ENCODE measurements at places on chromosomes 2 and 18.

- no peak for DNase-seq
Measured at GRCh38 chr2:54271189-54271588, 15.2 kb upstream of the TSPYL6 start.

GRCh38 chr2:170996316-170996715 lies 67.3 kb downstream of the GORASP2 start:
- DNase-seq = no peak

DNA sequence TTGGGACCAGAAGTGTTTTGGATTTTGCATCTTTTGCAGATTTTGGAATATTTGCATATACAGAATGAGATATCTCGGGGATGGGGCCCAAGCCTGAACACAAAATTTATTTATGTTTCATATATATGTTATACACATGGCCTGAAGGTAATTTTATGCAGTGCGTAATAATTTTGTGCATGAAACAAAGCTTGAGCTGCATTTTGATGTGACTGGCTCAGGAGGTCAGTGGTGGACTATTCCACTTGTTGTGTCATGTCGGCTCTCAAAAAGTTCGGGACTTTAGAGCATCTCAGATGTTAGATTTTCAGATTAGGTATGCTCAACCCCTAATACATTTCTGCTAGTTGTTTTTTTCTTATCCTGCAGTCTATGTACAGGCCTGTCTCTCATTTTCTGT lies 145.4 kb downstream of the FAM210A start:
- no peak for DNase-seq

DNA sequence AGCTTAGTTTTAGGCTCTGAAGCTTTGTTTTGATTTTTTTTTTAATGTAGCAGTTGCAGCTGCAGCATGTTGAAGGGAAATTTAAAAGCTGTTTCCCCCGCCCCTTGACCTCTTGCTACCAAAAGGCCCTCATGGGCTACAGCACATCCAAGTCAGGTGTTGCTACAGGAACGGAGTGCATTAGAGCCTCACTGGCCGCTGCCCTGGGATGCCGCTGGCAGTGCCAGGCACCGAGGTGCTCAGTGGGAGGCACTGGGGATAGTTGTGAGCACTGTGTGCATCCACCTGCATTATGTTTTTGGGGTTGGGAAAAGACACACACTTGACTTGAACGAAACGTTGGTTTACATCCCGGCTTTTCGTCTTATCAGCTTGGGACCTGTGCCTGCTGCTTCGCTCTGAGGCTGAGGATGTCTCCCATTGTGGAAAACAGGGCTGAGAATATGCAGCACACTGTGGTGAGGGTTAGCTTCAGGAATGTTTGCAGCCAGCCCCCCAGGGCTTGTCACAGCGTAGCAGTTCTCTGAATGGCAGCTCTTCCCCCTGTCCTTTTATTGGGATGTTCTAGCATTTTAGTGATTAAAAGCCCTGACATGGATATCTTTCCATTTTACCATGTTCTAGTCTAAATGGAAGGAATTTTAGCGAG lies 24.1 kb downstream of the DCDC2C start:
- no peak for DNase-seq

- DNase-seq = no peak
Measured at GRCh38 chr2:46375566-46376125, 78.4 kb downstream of the EPAS1 start.

DNA sequence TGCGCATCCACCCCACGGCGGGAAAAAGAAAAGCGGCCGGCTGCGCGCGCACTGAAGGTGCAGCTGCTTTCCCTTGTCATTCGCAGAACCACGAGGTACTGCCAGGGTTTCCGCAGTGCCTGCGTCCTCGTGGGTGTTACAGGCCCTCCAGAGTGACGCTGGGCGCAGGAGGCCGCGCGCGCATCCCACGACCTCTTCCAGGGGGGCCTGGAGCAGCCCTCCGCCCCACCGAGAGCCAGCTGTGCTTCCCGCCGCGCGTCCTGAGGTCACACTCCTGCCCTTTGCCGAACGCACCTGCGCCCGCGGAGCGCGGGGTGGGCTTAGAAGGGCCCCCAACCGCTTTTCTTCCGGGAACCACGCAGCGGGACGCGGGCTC lies 378 bp upstream of the IAH1 start:
- peak; percentile 72 for DNase-seq

- DNase-seq = no peak
Measured at GRCh38 chr2:160583813-160584537, 90.4 kb upstream of the RBMS1 start.

DNA sequence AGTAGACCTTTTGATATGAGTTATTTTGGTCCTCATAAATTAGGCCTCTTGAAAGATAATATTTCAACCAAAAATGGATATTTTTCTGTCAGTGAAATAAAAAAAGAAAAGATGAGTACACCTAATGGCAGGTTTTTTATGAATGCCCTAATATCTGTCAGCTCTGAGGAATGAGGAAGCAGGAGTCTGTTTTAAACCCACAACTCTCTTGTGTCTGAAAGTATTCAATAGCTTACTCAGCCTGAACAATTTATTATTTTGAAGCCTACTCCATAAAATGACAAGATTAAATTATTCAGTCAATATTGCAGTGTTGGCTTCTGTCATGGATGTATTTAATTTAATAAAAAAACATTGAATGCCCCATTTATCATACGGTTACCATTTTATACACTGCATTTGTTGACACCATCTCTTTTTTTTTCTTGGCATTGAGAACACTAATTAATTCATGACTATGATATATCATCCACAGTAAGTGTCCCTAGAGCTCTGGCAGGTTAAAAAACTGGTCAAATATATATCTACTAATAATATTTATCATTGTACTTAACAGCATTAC lies 548.2 kb downstream of the CBLN2 start:
- DNase-seq = no peak
